ENCODE measurements at places on chromosomes 3 and 15.

GRCh38 chr3:60912876-60913275 is 338.4 kb downstream of the FHIT start:
- no peak for DNase-seq

- peak; percentile 89 for DNase-seq
Measured at GRCh38 chr15:63509955-63510940, 5.9 kb downstream of the USP3 start.

DNA sequence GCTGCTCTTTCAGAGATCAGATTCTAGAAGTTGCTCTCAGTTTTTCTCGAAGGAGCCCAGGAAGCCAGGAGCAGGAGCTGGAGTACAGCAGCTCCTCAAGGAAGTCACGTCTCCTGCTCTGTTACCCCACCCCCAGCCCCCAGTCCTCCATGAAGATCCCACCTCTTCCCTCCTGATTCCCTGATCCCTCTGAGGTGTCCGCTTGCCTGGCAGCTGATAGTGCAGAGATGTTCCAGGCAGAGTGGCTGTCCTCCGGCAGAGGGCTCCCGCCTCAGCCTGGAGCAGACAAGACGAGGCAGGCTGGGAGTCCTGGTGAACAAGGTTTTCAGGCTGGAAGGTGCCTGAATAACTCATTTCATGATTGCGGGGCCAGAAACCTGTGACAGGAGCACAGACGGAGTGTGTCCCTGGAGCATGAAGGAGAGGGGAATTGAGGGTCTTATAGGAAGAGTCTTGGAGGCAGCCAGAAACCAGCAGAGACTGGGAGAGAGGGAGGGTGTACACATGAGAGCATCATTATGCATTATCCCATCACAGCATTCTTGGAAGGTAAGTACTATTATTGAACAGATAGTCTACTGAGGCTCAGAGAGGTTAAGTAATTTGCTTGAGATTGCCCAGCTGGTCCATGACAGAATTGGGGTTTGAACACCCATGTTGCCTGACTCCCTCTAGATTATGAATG is 1.2 kb downstream of the HRH1 start:
- peak; percentile 61 for DNase-seq

DNA sequence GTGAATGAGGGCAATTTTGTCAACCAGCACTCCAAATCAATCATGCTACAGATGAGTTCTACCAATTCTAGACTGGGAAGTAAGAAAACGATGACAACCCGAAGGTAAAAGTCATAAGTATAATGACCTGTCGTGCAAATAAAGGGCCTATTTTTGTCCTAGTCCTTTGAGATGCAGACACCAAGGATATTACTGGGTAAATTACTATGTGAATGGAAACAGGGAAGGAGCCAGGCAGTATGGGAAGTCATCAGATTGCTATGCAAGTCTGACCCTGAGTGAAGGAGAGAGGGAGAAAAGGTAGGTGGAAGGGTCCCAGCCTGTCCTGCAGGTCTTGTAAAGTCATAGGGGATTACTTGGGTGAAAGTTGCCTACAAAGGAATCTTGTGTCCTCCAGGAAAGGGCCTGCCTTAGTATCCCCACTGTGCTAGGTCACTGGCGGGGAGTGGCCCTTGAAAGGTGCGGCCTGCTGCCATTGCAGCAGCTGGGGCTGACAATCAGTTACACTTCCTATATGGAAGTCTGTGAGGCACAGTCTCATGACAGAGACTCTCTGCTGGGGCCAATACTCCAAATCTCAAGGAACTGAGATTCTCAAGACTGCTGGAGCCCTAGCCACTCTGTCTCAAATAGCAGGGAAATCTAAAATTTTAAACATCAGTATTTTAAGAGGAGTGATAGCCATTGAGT is 149.9 kb upstream of the SLC2A2 start:
- no peak for DNase-seq

- DNase-seq, result peak; percentile 73
Measured at GRCh38 chr15:88454867-88455810, 12.0 kb downstream of the MRPL46 start.
